Brain pericyte (primary cell): ENCODE measurements at places on chromosomes 13 and 19.

- DNase-seq, result no peak
Observed at GRCh38 chr19:16851031-16851712, 22.0 kb downstream of the SIN3B start.

DNA sequence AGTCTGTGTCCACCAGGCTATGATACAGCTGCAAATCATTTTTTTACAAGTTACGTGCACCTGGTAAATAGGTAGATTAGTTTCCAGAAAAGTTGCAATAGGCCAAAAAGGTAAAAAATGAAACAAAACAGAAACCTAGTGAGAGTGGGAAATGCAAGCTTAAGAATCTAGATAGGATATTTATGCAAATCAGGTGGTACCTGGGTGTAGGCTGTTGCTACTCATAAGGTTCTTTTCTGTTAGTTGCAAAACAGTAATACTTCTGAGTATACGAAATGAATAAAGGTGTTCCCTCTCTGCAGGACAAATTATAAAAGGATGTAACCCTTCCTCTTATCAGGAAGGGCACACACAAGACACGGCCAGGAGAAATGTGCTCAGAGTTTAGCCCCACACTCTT lies 97.9 kb downstream of the UGGT2 start:
- DNase-seq, result no peak

DNA sequence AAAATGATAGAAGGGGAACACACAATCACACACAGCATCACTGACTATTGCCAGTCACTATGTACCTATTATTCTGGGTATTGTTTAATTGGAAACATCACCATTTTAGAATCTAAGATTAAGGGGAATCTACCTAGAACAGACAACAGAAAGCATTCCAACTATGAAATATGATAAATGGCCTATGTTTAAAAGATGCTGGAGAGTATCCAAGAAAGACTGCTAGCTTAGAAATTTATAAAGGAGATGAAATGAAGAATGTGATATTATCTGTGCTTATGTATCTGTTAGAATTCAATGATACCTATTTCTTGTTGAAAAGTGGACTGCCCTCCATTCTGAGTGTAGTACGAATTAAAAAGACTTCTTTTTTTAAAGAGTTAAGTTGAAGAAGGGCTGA lies 50.5 kb downstream of the KCNRG start:
- DNase-seq, result no peak

DNA sequence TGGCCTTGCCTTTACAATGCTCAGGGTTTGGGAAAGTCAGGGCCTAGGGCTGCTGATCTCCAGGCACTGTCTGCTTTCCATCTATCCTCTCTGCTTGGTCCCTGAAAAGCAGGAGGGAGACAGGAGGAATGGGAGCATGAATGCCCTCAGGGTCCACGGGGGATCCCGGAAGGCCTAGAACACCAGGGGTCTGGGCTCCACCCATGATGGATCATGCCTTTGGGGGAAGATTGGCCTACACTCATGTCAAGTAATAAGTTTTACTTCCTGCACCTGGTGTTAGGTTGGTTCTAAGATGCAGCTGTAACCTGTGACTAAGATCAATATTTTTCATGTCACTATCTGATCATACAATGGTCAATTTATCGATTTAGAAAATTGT lies 118.3 kb upstream of the GJB6 start:
- DNase-seq, result no peak
